ENCODE measurements at places on chromosomes 11 and 22.

GRCh38 chr11:76493626-76494539 is 49.1 kb downstream of the EMSY start:
- DNase-seq = no peak

DNA sequence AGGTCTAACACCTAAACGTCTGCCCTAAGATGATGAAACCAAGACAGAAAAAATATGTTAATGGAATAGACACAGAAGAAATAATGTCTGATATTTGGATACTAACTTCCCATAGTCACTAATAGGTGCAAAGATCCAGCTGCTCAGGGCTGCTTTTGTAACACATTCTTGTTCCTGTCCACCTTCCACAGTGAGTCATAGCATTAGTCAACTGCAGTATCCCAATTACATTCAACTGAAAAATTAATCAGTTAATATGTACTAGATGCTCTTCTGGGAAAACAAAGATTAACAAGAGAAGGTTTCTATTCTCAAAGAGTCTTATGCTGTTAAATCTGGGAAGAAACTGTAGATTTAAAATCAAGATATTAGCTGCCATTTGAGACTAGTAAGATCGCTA is 47.6 kb downstream of the HEPHL1 start:
- no peak for DNase-seq

GRCh38 chr11:134124660-134125451 is 56.0 kb downstream of the JAM3 start:
- peak; percentile 80 for DNase-seq

- DNase-seq = no peak
Measured at GRCh38 chr22:42321908-42322561, 51.6 kb upstream of the TCF20 start.

GRCh38 chr22:33917744-33918406 is 2.4 kb downstream of the LARGE1 start:
- no peak for DNase-seq

- peak; percentile 33 for DNase-seq
Measured at GRCh38 chr22:30564761-30565119, 9.7 kb downstream of the GAL3ST1 start.

DNA sequence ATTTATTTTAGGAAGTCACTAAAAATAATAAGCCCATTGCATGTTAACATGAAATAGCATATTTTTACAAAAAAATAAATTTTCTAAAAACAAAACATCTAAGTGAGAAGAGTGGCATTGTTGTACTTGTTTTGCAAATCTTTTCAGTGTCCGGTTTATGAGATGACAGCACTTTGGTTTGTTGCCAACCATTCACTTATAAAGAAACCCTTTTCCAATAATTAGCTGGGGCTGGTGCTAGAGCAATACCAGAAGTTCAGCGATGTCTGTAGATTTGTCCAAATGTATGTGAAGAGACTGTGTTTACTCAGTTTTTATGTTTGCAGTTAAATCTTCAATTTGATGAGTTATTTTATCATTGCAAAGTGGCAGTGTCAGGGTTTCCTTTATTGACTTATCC is 22.1 kb upstream of the KRTAP5-7 start:
- DNase-seq = no peak

DNA sequence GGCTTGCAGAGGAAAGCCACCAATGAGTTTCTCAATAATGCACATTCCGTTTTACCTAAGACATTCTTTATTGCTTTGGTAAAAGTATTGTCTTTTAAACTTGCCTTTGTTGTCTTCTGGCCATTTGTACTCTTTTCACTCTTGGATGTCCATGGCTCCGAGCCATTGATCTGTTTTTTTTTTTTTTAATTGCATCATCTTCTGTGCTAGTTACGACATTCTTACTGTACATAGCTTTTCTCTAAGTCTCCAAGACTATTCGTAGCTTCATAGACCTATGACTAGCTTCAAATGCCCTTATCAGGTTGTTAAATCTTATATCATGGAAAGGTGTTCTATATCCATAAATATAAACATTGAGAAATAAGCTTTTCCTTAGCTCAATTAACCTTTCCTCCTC is 1522.6 kb downstream of the FAM181B start:
- no peak for DNase-seq

DNA sequence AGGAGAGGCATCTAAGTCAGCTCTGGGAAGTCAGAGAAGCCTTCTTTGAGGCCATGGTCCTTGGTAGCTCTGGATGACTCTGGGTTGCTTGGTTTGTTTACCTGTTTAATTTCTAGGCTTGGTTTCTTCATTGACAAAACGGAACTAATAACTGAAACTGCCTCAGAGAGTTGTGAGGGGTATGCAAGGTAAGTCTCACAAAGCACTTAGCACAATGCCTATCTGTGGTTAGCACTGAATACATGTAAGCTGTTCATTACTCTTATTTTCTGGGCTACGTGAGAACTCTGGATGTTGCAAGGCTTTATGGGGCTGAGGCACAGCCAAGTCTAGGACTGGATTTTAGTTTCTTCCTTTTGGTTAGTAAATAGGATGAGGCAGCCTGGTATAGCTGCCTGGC is 225.8 kb upstream of the NCAM1 start:
- DNase-seq = no peak

GRCh38 chr22:46414704-46415103 is 79.2 kb downstream of the TRMU start:
- no peak for DNase-seq

DNA sequence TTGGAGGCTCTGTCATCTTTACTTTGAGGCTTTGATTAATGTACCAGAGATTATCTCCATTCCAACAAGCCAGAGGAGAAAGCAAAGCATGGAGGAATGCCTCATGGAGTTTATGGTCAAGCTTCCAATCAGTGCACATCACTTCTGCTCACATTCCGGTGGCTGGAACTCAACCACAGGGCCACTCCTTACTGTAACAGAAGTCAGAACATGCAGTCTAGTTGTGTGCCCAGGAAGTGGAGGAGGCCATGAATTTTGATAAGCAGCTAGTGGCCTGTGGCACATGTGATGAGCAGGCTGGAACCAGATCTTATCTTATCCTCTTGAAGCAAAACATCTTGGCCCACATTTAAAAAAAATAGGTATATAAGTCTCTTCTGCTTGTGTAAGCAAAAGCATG is 258.9 kb upstream of the ARHGAP20 start:
- DNase-seq = no peak

GRCh38 chr11:23391031-23391430 is 530.8 kb upstream of the CCDC179 start:
- DNase-seq = no peak

DNA sequence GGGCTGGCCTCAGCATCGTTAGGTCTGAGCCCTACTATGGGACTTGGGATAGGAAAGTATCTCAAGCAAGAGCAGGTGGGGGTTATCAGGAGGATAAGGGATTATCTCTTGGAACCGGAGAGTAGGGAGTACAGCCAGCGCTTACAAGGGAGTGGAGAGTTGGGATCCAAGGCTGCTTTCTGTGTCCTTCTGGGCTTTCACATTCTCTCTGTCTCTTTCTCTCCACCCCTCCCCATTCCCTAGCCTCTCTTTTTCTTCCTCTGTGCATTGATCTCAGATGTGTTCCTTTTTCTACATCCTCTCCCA is 170.2 kb downstream of the BUD13 start:
- DNase-seq = no peak

DNA sequence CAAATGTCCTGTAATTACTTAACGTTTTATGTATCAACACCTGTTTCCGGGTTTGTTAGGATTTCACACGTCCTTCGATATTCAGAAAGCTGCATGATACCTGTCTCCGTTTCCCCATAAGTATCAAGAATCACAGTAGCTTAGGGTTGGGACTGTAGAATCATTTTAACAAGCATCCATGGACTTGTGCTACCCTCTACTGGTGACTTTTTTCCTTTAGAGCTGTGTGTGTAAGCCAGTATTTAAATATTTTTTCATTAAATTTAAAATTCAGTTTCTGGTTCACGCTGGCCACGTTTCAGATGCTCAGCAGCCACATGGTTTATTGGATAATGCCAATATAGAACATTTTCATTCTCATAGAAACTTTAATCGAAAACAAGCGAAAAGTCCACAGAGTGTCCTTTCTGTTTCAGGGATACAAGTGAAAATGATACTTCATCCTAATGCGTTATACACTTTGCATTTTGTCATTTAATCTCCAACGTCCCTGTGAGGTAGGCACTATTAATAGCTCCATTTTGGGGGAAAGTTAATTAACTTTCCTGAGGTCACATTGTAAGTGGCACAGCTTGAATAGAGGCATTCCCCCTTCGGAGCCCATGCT is 61.5 kb upstream of the SLC25A18 start:
- peak; percentile 35 for DNase-seq

DNA sequence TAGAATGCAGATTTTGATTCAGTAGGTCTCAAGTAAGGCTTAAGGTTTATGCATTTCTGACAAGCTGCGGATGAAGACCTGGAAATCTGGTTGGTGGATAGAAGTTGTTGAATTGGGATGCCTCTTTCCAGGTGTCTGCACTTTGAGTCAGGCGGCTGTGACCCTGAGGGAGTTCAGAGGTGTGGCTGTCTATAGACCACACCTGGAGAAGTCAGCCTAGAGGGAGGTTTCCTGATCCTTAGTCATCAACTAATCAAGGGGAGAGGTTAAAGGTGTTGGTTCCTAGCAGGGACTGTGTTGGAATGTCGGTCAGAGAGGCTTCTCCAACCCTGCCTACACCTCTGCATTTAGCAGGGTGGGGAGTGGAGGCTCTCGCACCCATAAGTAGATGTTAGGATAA is 8.0 kb downstream of the GLB1L2 start:
- no peak for DNase-seq

DNA sequence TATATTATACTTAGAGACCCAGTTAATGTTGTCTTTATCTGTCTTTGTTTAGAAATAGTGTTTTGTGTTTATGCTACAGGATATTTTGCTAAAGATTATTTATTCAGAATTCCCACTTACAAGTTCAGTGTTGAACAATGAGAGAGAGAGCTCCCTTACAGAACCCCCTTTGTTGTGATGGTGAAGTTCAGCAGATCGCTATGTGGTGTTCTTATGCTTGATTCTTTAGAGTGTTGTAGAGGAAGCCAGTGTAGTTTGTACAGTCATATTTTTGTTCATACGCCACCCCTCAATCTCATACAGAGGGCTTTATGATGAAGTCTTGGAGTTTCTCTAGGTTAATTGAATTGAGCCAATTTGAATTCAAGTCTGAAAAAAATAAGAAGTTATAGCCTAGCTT is 150.2 kb downstream of the TMEM135 start:
- DNase-seq = no peak

- DNase-seq = no peak
Measured at GRCh38 chr11:74678041-74678440, 53.2 kb downstream of the CHRDL2 start.

DNA sequence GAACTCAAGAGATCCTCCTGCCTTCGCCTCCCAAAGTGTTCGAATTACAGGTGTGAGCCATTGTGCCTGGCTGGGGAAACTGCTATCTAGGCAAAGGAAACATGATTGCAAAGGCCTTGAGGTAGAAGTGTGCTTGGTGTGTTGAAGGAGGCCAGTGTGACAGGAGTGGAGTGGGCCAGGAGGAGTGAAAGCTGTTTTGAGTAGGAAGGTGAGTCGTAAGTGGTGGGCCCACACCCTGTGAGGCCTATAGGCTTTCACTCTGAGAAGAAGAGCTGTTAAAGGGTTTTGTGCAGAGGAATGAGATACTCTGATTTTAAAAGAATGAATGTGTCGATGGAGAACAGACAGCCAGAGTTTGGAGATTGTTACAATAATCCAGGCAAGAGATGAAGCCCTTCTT is 43.4 kb downstream of the WEE1 start:
- DNase-seq = no peak

- no peak for DNase-seq
Measured at GRCh38 chr11:42034826-42035225, 575.4 kb upstream of the LRRC4C start.

DNA sequence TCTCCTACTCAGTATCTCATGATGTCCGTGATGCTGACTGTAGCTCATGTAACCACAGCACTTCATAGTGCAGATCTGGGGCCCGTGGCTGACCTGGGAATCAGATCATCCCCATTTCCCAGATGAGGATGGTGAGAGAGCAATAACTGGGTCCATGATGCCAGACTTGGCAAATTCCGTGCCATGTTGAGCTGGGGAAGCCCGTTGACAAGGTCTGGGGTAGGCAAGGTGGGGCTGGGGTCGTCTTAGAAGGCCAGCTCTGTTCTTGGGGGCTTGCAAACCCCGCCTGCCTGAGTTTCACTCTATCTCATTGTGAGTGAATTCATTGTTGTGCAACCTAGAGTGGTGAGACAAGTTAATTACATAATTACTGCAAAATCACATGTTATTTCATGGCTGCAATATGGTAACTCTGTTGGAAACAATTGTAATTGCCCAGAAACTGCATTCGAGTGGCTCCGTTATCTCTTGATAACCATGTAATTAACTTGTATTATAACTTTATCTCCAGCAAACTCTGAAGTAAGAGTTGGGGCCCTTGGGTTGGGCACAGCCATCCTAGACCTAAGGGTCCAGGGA is 41.7 kb downstream of the LMO1 start:
- no peak for DNase-seq

DNA sequence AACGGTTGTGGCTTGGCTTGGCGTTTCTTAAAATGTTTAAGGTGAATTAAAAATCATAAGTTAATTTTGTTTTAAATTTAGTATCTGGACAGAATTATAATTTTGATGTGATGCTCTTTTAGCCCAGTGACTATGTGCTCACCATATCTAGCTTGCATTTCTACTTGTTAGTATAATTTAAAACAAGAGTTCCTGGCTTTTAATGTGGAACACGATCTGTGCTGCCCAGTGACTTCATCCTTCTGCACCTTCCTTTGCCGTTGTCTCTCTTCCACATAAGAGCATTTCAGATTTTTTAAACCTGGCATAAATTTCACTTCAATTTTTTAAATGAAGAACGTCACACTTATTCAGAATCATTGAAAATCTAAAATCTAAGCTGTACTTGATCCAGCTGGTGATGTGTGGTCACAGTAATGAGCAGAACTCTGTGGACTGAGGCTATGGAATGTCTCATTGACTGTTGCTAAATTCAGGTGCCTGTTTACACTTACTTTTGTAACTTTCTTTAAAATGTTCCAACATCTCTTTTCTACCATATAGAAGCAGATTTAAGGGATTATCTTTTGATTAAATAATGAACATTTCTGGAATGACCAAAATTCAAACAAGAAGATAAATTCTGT is 75.4 kb upstream of the ADSL start:
- no peak for DNase-seq

GRCh38 chr11:398826-399225 is 4.8 kb downstream of the PKP3 start:
- no peak for DNase-seq

DNA sequence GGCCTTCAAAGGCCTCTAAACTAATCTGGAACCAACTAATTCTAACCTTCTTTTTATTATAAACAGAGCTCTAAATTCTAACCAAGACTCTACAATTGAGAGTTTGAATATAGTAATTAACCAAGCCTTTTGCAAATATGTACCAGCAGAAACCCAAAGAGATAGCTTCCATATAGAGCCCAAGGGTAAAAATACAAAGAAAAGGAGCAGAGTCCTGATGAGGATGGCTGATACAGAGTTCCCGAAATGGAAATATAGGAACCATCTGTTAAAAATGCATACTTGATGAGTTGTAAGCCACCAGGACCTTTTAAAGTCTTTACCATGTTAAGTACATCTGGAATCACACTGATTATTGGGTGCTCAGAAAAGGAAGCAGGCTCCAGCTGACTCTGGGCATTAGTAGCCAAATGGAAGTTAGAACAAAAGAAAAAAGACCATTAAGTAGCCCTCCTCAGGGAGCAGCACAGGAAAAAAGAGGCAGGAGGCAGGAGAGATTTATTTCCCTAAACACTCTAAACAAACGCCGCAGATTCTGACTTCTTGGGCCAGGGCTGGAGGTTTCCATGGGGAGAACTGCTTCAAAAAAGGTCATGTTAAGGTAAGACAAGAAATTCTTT is 463.1 kb upstream of the FAT3 start:
- DNase-seq = no peak

Measured in head of caudate nucleus (tissue), 42 donors.